Stomach (tissue), 19 donors: ENCODE measurements at places on chromosomes 3 and 15. TPM values are rescaled to one million over a fixed set of nuclear protein-coding genes. Genes with fewer than 3 reads are reported as not detected.

Gene CPEB1
- total RNA-seq: 1.1 TPM

Gene FILIP1L
- 59.8 TPM for total RNA-seq

Gene CIAO2A
- total RNA-seq: 27.2 TPM

DNA sequence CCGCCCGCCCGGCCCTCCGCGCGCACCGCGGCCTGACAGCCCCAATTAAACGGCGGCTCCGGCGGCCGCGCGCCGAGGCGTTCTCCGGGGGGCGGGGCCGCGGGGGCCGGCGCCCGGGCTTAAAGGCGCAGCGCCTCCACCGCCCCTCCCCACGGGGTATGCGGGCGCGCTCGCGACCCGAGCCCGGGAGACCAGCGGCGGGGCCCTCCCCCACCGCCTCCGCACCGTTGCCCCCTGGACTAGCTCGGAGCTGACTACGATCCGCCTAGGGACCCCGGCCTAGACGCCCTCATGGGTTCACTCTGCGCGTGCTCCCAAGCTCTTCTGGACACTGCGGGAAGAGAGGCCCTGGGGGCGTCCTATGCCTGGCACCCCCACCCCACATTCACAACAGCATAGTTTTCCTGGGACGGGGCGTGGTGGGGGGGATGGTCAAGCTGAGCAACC is at the start of gene DUSP7:
Gene DUSP7 (minus strand): TSS at position 51 of the 447 bp plus-strand sequence. CDS start 205 bp downstream, outside the sequence.
- peak; percentile 92 for DNase-seq
- no peaks in the 10 kb centered on the region for H3K27me3 ChIP-seq
- peaks cover 53% of the 10 kb centered on the region for H3K4me1 ChIP-seq

GRCh38 chr3:177358091-177358976 is 161.1 kb upstream of the TBL1XR1 start:
- peak overlapping the region; percentile 83 for H3K27ac ChIP-seq
- H3K36me3 ChIP-seq: no peaks in the 10 kb centered on the region
- peaks cover 47% of the 10 kb centered on the region for H3K4me1 ChIP-seq
- DNase-seq: peak; percentile 83

Gene FGF7
- total RNA-seq: 33.9 TPM

Gene BUB1B
- 6.1 TPM for total RNA-seq
